Activated CD4-positive, alpha-beta T cell treated with anti-CD3 and anti-CD28 coated beads for 36 hours (primary cell): ENCODE measurements at places on chromosomes 4 and X. TPM values are rescaled to one million over a fixed set of nuclear protein-coding genes. Genes with fewer than 3 reads are reported as not detected.

DNA sequence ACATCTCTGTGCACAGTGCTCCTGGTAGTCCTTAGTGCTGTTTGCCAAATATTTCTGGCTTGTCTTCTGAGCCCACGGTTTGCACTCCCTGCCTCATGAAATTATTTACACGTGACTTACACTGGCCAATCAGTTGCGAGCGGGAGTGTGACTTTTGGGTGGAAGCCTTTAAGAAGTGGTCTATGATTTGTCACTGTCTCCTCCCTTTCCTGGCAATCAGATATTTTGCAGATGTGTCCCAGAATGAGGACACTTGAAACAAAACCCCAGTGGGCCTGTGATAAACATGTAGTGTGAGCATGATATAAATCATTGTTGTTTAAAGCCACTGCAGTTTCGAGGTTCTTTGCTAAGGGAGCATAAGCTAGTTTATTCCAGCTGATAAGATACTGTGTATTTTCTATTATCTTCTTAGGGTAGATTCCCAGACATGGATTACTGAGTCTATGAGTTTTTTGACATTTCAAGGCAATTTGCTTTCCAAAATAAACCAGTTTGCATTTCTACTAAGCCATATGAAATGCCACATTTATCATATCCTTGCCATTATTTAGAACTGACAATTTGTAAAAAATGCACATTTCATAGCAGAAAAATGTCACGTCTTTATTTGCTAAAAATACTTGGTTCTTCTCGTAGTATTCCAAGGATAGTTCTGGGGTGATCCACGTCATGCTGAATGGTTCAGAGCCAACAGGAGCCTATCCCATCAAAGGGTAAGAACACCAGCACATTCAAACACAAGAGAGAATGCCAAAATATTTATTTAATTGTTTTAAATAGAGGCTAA, 12.0 kb downstream of the BST1 start:
- DNase-seq, result no peak

The UVSSA gene
- 14.8 TPM for total RNA-seq

- no peak for DNase-seq
These were observed 142.1 kb downstream of the BCOR start for GRCh38 chrX:39955625-39956024.

DNA sequence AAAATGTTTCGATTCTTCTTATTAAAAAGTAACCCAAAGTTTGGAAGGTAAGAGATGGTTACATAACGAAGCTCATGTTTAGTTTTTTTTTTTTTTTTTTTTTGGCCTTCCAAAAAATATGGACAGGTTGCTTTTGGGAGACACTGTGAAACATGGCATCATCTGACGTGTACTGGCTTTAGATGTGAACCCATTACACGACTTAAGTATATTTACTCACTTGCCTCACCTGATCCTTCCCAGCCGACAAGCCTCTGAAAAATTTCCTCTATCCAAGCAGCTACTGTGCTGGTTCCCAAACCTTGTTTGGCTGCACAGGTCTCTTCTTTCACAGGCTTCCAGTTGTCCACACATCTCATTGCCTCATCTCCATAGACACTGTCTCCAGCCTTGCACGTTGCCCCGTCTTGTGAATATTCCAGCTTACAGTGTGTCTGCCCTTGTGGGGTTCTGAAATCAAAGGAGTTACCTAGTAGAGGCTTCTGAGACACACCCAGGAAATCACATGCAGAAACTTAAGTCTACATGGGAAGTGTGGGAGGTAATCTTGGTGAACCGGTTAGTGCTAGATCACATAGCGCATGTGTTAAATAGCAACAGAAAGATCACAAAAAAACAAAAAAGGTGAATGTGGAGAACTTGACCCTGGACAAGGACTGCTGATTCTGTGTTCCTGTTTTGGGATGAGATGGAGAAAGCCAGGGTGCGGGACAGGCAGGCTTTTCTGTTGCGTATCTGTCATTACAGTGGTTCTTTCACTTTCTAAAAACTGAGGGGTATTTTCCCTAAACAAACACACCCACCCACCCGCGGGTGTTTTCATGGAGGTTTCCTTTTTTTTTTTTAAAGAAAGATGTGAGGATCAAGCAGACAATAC, 328.6 kb downstream of the ARHGAP10 start:
- DNase-seq, result peak; percentile 31

DNA sequence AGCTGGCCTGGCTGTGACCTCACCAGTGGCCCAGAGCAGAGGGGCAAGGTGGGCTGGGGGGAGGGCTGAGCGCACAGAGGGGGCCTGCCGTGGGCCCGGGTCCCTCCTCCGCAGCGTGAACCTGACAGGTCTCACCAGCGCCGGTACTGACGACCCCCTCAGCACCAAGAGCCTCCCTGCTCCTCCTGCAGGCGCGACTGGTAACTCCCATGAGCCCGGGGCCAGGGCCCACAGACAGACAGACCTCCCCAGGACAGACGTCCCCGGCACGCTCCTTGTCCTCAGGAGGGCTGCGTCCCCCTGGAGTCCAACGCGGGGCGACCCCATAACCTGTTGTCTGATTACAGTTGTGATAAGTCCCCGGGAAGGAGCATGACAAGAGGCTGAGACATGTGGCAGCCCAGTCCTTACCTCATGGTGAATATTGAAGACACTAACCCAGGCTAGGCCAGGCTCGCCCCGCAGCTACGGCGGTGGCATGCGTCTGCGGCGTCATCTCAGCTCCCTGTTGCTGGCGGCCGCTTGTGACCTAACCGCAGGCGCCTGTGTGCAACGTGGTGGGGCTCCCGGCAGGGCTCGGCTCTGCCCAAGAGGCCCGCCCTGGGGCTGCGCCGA, 8.5 kb downstream of the AKAP17A start:
- no peak for DNase-seq

The AFP gene
- total RNA-seq, result not detected

The ARSJ gene
- total RNA-seq, result 0.05 TPM

The JCHAIN gene
- total RNA-seq, result not detected

GRCh38 chr4:176726803-176727202, 65.9 kb downstream of the VEGFC start:
- DNase-seq, result no peak

The COL4A6 gene
- total RNA-seq, result not detected

GRCh38 chr4:38184404-38184803, 224.2 kb downstream of the PTTG2 start:
- no peak for DNase-seq
